Small intestine (tissue), 16 donors: ENCODE measurements at places on chromosomes 2 and 18. TPM values are rescaled to one million over a fixed set of nuclear protein-coding genes. Genes with fewer than 3 reads are reported as not detected.

- DNase-seq, result no peak
- peaks cover 2% of the 10 kb centered on the region for H3K27me3 ChIP-seq
- H3K27ac ChIP-seq, result no peak overlapping the region
- H3K36me3 ChIP-seq, result peaks cover 9% of the 10 kb centered on the region
- H3K4me1 ChIP-seq, result peaks cover 18% of the 10 kb centered on the region
These were observed 4.5 kb upstream of the GAL3ST2 start for GRCh38 chr2:241772063-241772499.

- no peak overlapping the region for H3K27ac ChIP-seq
- no peaks in the 10 kb centered on the region for H3K4me1 ChIP-seq
These were observed 35.2 kb downstream of the XRCC5 start for GRCh38 chr2:216144372-216144771.

DNA sequence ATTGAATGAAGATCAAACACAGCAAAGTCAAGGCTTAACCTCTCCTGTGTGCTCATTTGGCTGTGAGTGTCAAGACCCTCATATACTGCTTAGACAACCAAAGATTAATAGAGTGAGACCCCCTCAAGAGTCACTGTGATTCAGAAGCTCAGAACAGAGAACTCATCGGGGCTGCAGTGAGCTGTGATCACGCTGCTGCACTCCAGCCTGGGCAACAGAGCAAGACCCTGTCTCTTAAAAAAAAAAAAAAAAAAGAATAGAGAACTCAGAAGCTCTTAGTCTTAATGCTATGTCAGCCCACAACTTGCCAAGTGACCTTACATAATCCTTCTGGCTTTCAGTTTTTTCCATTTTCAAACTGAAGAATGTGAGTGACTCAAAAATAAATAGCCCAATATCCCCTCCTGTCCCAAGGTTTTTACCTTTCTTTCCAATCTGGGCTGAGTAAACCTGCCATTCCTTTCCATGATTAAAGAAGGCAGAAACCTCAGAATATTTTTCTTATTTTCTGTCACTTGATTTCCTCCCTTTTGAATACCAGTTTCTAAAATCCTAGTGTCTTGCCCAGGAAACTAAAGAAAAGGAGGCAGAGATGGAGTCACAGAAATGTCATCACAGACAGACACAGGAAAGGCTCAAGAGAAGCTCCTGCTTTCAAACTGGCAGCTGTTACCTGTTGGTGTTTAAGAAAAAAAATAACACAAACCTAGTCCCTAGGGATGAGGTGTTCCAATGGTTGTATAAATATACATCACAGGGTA, 102.4 kb downstream of the CACNB4 start:
- no peak overlapping the region for H3K27ac ChIP-seq
- H3K4me3 ChIP-seq, result no peak overlapping the region
- H3K27me3 ChIP-seq, result no peaks in the 10 kb centered on the region
- H3K36me3 ChIP-seq, result no peaks in the 10 kb centered on the region
- no peak for DNase-seq
- H3K4me1 ChIP-seq, result no peaks in the 10 kb centered on the region

DNA sequence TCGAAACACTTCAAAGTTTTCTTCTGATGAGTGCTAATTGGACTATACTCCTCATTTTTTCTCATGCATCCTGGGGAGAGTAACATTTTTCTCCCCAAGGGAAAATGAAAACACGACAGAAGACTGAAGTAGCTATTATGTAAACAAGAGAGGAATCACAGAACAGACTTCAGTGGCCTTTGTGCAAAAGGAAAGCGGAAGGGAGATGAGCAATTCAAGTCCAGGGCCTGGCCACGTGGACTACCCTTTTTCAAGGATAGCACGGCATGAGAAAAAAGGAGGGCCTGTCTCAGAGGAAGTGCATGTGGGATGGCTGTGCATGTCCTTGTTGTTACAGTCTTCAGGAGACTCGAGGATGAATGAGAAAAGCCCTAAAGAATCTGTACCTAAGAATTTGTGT, 43.8 kb upstream of the KCNE4 start:
- no peak overlapping the region for H3K27ac ChIP-seq
- no peaks in the 10 kb centered on the region for H3K27me3 ChIP-seq
- H3K36me3 ChIP-seq, result no peaks in the 10 kb centered on the region
- DNase-seq, result no peak

- no peak for DNase-seq
- H3K4me3 ChIP-seq, result no peak overlapping the region
- H3K27ac ChIP-seq, result no peak overlapping the region
- H3K4me1 ChIP-seq, result peaks cover 3% of the 10 kb centered on the region
- no peaks in the 10 kb centered on the region for H3K36me3 ChIP-seq
- no peaks in the 10 kb centered on the region for H3K27me3 ChIP-seq
These were observed 32.8 kb downstream of the RTN4 start for GRCh38 chr2:55017428-55017827.

Gene POTEC
- not detected for polyA plus RNA-seq

Gene WNT10A
- 2.4 TPM for polyA plus RNA-seq

- H3K36me3 ChIP-seq, result peaks cover 13% of the 10 kb centered on the region
- H3K4me3 ChIP-seq, result no peak overlapping the region
- H3K27me3 ChIP-seq, result no peaks in the 10 kb centered on the region
- no peaks in the 10 kb centered on the region for H3K4me1 ChIP-seq
- no peak overlapping the region for H3K27ac ChIP-seq
- DNase-seq, result no peak
These were observed 85.6 kb downstream of the ABI2 start for GRCh38 chr2:203413796-203414195.

GRCh38 chr18:41548521-41549260, 406.3 kb upstream of the PIK3C3 start:
- H3K27ac ChIP-seq, result no peak overlapping the region
- no peaks in the 10 kb centered on the region for H3K27me3 ChIP-seq
- no peaks in the 10 kb centered on the region for H3K36me3 ChIP-seq
- no peak for DNase-seq
- H3K4me1 ChIP-seq, result no peaks in the 10 kb centered on the region
- no peak overlapping the region for H3K4me3 ChIP-seq

DNA sequence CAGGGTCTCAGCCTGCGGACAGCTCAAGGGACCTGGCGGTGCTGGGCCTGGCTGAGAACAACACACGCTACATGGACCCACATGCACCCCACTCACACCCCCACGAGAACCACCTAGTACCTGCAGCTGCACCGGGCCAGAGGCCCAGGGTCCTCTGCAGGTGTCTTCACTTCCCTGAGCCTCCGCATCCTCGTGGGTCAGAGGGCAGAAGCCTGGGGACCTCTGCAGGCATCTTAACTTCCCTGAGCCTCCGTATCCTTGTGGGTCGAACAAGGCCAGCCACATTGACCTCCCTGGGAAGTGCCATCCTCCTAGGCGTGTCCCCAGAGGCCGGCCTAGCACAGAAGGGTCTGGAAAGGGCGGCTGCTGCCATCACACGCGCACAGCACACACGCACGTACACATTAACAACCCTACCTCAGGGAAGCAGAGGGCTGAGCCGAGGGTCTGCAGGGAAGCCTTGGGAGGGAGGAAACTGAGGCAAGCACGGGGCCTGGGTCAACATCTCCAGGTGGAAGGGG, 62.5 kb upstream of the HPCAL1 start:
- no peak overlapping the region for H3K27ac ChIP-seq
- H3K27me3 ChIP-seq, result no peaks in the 10 kb centered on the region
- H3K36me3 ChIP-seq, result no peaks in the 10 kb centered on the region
- H3K4me1 ChIP-seq, result no peaks in the 10 kb centered on the region
- no peak for DNase-seq
- H3K4me3 ChIP-seq, result no peak overlapping the region

DNA sequence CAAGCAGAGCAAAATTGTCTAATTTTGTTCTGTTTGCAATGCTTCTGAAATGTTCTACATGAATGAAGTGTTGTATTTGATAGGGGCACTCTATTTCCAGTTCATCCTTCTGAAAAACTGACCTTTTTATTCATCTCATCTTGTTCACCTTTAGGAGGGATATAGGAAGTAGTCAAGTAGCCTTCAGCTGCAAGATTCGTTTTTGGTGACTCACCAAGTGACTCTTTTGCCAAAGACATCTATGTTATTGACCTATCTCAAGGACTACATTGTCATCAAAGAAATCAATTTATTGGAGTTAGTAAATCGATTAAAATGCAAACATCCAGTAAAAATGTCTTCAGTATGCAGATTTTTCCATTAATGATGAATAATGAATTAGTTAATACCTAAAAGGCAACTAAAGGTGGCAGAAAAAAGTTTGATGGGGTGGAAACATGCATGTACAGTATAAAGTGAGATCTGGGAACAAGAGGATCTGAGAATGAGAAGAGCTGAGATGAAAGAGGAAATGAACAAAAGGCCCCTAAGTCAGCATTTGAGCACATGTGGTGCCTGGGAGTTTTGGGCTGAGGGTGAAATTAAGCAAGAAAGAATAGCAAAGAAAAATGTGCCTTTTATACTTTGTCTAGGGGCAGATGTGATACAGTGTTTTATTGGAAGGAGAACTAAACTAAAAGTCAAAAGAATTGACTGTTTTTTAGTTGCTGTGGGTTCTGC, 255.1 kb upstream of the LINC00305 start:
- H3K36me3 ChIP-seq, result no peaks in the 10 kb centered on the region
- H3K4me1 ChIP-seq, result no peaks in the 10 kb centered on the region
- no peak overlapping the region for H3K4me3 ChIP-seq
- H3K27ac ChIP-seq, result no peak overlapping the region

GRCh38 chr2:239265681-239266433, 135.0 kb downstream of the HDAC4 start:
- H3K4me1 ChIP-seq, result peaks cover 33% of the 10 kb centered on the region
- H3K27ac ChIP-seq, result peak overlapping the region; percentile 87
- no peak for DNase-seq
- H3K4me3 ChIP-seq, result no peak overlapping the region

- no peaks in the 10 kb centered on the region for H3K36me3 ChIP-seq
- H3K4me3 ChIP-seq, result no peak overlapping the region
These were observed 404.8 kb upstream of the ACVR2A start for GRCh38 chr2:147439986-147440385.

Gene CFAP65
- not detected for polyA plus RNA-seq

Gene GAL3ST2
- polyA plus RNA-seq, result not detected

Gene NGEF
- polyA plus RNA-seq, result 73.4 TPM

DNA sequence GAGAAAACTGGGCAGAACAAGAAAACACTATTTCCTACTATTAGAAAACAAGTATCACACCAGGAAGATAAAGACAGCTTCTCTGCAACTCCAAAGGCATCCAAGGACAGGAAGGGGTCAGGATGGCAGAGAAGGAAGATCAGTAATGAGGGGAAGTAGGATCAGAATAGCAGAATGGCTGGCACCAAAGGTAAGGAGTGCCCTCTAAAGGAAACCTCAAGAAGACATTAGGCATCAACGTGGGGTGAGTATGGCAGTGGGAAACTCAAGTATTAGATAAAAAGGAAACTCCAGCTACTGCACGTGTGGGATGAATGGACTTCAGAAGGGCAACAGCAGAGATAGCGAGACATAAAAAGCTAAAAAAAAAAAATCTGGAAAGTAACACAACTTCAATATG, 25.9 kb downstream of the HDLBP start:
- H3K27ac ChIP-seq, result no peak overlapping the region
- H3K4me3 ChIP-seq, result no peak overlapping the region
- H3K36me3 ChIP-seq, result peaks cover 2% of the 10 kb centered on the region
- H3K4me1 ChIP-seq, result no peaks in the 10 kb centered on the region

Gene CSRNP3
- 0.90 TPM for polyA plus RNA-seq

DNA sequence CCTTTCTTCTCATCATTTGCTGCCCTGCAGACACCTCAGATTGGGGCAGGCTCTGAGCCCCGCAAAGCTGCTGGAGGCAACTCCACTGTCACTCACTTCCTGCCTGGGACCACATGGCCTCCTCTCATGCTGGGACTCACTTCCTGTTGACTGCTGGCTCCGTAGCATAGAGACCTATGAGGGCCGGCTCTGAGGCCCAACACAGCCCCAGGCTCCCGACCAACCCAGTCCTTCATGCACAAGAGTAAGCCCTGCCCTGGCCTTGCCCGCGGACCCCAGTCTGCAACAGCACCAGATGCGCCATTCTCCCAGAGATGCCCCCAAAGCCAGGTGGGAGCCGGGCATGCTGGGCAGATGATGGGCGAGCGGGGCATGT, 55.7 kb downstream of the DNMT3A start:
- no peak overlapping the region for H3K4me3 ChIP-seq
- H3K36me3 ChIP-seq, result no peaks in the 10 kb centered on the region
- no peaks in the 10 kb centered on the region for H3K4me1 ChIP-seq
- DNase-seq, result no peak
- peak overlapping the region; percentile 69 for H3K27ac ChIP-seq

- H3K27me3 ChIP-seq, result no peaks in the 10 kb centered on the region
- peaks cover 4% of the 10 kb centered on the region for H3K4me1 ChIP-seq
- no peak overlapping the region for H3K4me3 ChIP-seq
These were observed 8.0 kb upstream of the CFAP221 start for GRCh38 chr2:119536211-119536610.

GRCh38 chr2:22694300-22694699, 690.7 kb upstream of the KLHL29 start:
- no peak overlapping the region for H3K27ac ChIP-seq
- H3K4me3 ChIP-seq, result no peak overlapping the region
- H3K4me1 ChIP-seq, result no peaks in the 10 kb centered on the region
- no peak for DNase-seq

Gene MYO1B
- 17.1 TPM for polyA plus RNA-seq

DNA sequence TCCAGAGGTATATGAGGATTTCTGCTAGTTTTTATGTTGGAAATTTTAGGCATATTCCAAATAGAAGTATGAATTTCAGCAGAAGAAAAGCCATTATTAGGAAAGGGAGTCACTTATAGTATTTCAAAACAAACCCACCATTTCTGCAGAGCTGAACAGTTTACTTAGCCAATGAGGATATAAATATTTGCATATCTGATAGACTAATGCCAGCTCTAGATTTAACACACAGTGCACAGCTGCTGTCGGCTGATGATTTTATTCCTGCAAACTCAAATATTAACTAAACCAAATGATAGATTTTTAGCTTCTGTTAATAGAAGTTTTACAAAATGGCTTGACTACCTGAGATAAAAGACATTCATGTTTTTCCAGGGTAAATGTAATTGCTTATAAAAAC, 375.8 kb upstream of the FANCL start:
- no peaks in the 10 kb centered on the region for H3K4me1 ChIP-seq
- no peak for DNase-seq
- H3K4me3 ChIP-seq, result no peak overlapping the region
- no peaks in the 10 kb centered on the region for H3K36me3 ChIP-seq

DNA sequence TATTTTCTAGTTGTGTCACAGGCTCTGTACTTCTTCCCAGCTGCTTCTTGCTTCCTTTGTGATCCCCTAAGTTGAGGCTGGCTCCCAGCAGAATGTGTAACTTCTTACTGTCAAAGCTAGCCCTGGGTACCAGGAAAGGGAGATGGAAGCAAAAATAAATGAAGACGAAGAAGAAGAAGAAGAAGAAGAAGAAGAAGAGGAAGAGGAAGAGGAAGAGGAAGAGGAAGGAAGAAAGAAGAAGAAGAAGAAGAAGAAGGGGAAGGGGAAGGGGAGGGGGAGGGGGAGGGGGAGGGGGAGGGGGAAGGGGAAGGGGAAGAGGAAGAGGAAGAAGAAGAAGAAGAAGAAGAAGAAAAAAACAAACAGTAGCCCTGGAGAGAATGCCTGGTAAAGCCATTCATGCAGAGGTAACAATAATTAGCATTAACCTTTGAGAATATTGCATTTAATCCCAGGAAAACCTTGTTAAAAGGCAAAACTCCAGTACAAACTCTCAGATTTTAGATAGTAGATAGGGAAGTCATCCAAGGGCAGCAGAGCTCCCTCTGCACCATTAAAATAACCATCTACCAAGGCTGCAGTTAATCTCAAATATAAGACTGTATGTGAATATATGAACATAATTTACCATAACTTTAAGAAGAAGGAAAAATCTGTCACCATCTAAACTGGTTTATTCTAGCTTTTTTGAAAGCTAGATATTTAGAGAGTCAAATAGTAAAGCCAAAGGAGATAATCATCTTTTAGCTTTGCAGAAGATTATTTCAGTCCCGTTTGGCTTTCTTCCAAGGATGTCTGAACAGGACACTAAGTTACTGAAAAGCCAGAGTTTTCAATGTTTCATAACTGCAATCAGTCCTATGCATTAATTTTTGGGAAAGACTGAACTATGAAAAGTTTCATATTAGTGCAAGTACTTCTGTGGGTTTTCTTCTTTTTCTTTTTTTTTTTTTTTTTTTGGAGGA, 44.3 kb upstream of the FBXO11 start:
- H3K27me3 ChIP-seq, result no peaks in the 10 kb centered on the region
- no peak for DNase-seq
